ENCODE measurements at places on chromosomes 3 and 15.

- no peak for DNase-seq
These were observed 53.1 kb upstream of the FAM3D start for GRCh38 chr3:58719684-58720083.

- no peak for DNase-seq
These were observed 8.5 kb downstream of the PLCH1 start for GRCh38 chr3:155736381-155736780.

GRCh38 chr3:33277193-33277882, at the start of gene FBXL2:
Gene FBXL2, plus strand, starts transcription at chr3:33277442. Its CDS starts 71 bp downstream, at chr3:33277513.
- peak; percentile 78 for DNase-seq

GRCh38 chr3:64408770-64409169, 183.5 kb upstream of the PRICKLE2 start:
- no peak for DNase-seq

- DNase-seq = no peak
These were observed 345.0 kb downstream of the GRM7 start for GRCh38 chr3:7205962-7206361.
